GOT3 (cell line): ENCODE measurements at places on chromosomes 12 and 14.

DNA sequence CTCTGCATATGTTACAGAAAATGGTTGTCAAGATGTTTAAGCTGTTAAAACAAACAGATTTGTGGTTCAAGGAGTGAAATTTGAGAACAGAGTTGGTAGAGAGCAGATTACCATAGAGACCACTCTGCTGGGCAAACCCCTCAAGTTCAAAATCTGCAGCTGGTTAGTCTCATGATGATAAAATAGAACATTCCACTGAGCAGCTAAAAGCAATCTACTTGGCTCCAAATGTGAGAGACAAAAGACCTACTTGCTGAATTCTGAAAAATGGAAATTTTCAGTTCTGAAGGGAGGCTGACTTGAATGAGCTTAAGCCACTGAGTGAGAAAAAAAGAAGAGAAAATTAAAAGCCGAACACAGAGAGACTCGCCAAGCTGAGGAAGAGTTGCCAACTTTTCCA is 519.3 kb downstream of the NOVA1 start:
- DNase-seq = no peak

DNA sequence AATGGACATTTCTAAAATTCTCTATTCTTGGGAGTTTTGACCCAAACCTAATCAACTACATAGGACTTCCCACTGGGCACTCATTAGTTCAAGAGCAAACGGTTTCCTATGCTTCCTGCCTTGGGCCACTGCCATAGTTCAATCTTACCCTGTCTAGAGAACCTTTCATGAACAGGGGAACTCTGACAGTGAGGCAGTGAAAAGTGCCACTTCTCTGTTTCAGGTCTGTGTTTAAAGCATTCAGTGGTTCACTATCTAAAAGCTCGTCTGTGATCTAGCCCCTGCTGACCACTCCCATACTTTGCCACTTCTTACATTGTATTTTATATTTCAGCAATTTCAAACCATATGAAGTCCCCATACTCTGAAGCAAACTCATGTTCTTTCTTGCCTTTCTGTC is 122.7 kb upstream of the IGF1 start:
- DNase-seq = no peak

DNA sequence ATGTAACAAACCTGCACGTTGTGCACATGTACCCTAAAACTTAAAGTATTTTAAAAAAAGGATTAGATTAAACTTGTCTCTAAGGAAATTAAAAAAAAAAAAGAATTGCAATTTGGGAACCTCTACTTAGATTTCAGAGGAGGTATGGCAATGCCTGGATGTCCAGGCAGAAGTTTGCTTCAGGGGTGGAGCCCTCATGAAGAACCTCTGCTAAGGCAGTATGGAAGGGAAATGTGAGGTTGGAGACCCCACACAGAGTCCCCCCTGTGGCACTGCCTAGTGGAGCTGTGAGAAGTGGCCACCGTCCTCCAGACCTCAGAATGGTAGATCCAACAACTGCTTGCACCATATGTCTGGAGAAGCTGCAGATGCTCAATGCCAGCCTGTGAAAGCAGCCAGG is 279.6 kb upstream of the CCDC196 start:
- DNase-seq = no peak

- DNase-seq = no peak
Observed at GRCh38 chr12:132726386-132726785, 15.7 kb downstream of the PGAM5 start.

DNA sequence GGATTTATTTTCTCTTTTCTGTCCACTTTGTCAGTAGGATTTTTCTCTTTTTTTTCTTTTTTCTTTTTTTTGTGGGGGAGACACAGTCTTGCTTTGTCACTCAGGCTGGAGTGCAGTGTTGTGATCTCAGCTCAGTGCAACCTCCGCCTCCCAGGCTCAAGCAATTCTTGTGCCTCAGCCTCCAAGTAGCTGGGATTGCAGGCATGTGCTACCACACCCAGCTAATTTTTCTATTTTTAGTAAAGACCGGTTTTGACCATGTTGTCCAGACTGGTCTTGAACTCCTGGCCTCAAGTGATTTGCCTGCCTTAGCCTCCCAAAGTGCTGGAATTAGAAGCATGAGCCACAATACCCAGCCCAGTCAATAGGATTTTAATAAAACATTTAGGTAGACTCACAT is 21.0 kb upstream of the TBK1 start:
- DNase-seq = no peak

DNA sequence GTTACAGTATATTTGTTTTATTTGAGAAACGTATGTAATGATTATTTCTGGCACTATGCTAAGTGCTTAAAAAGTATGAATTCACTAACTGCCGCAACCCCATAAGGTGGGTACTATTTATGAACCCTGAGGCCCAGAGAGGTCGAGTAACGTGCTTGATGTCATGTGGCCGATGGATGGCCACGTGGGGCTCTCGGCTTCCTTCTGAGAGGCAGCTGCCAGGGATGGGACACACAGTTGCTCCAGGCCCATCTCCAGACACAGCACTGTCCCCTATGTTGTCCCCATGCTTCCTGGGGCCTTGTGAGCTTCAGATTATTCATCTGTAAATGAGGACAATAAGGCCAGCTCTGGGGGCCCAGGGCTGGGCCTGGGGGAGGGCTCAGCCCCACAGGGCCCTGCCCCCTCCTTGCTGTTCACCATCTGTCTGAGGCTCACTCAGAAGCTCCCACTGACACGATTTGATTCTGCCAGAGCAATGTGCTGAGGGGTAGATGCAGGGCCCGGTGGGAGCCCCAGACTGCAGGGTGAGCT is 115.0 kb downstream of the CALM1 start:
- DNase-seq = no peak

- no peak for DNase-seq
Observed at GRCh38 chr12:120225852-120226640, 25.1 kb upstream of the RPLP0 start.

GRCh38 chr12:100963381-100963780 is 168.8 kb downstream of the ANO4 start:
- DNase-seq = no peak
